ENCODE measurements at places on chromosomes 4 and X.

DNA sequence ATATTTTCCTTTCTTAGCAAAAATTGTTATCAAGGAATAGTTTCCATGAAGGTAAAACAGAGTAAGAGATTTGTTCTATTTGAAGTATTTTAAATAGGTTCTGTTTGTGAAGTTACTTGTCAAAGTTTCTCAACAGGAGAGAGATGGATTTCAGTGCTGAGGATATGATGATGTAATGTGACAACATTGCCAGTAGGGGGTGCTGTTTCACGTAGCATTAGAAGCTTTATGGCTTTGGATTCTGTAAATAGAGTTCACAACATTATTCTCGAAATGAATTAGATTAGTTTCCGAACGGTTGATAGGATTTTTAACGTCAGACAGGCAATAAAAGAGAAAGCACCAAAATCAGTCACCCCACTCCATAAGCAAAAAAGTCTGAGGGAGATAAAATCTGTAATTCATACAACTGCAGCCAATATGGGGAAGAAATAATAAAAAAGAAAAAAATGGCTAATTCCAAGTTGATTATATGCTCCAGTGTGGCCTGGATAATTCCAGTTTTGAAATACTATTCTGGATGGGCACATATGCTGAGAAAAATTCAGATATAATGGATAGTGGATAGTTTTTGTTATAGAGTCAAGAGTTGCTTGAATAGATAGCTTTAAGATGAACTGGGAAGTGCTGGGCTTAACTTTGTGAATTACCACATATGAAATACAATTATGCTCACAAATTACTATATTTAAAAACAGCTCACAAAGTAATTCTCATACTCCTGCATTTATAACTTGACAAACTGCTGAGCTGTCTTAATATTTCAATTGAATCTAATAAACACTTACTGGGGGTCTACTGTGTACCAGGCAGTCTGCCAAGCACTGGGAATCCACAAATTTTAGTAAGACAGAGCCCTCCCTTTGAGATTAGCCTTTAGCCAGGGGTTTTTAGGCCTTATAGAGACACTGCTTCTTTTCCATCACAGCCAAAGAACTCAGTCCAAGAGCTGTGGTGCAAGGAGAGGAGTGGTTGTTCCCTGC is 109.1 kb downstream of the GPAT3 start:
- peak; percentile 82 for DNase-seq

DNA sequence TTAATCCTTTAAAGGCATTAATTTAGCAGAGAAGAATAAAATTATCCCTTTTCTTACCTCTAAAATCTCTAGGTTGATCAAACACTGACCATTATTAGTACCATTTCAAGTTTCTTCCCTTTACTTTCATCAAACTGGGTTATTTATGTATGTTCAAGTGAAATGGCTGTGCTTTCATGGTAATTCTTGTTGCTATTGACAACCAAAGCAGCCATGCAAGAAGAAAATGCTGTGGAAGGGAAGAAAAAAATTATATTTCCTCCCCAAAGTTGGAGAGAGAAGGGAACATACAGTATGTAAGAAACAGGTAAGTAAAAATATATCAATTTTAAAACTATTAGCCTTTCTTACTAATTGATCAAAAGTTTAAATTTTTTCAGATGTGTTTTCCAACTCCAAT is 16.2 kb downstream of the NPNT start:
- DNase-seq, result no peak

DNA sequence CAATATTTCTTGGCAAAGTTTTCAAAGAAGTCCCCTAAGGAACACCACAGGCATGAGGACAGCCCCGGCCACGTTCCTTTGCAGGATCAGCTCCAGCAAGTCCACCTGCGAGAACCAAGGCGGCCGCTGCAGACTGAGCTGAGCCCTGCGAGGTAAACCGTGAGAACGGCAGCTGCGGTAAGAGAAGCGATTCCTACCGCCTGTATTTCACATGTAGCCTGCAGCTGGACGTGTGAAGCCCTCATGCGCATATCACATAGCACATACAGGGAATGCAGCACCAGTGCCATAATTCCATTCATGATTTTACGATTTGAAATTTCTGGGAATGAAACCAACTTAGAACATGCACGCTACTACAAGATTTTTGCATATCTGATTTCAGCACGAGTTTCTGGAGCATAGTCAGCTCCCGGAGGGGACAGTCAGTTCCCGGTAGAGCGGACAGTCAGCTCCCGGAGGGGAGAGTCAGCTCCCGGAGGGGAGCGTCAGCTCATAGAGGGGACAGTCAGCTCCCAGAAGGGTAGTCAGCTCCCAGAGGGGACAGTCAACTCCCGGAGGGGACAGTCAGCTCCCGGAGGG is 41.7 kb downstream of the FGFRL1 start:
- peak; percentile 51 for DNase-seq

- DNase-seq, result no peak
Measured at GRCh38 chr4:89331686-89332544, 24.3 kb upstream of the GPRIN3 start.

- DNase-seq, result peak; percentile 73
Measured at GRCh38 chr4:185682236-185682635, 129.8 kb downstream of the SORBS2 start.

GRCh38 chr4:6561706-6562371 is 13.2 kb upstream of the MAN2B2 start:
- no peak for DNase-seq

DNA sequence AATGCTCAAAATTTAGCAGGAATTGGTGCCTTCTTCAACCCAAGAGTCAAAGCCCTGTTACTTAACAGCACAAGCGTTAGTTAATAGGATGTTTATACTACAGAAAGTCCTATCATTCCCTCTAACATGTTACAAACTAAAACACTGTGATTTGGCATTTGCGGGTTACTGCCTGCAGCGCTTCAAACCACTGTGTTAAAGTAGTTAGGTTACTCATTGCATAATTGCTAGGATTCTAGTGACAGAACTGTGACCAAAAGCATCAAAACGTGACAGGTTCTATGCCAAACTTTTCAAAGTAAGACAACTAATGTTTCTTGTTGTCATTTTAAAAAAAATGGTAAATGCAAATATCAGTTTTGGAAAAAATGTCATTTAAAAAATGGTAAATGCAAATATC is 442.8 kb upstream of the ZFP42 start:
- DNase-seq, result no peak

DNA sequence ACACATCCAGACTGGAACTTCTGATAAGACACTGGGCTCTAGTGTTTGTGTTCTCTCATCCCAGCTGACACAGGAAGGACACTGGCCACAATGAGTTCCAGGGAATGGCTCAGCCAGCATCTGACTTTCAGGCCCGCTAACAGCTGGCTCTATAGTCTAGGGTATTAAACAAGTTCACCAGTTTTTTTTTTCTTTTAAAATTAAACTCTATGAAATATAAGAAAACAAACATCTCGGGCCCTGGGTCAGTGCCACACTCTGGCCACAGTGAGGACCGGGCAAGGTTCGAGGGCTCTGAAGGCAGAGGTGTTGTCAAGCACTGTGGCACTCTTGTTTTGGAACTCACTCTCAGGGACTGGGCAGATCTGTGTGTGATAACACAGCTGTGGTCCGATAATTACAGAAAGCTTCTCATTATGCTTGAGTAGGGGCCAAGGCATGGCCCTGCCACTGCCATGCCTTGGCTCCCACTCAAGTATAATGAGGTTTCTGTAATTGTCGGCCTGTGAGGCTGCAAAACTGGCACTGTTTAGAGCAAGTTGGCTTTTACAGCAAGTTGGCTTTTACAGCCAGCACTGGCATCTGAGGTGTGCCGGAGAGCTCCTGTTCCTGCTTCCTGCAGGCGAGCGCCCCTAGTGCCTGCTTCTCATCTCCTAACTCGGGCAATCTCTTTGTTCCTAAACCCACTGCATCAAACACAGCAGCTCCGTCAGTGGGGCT is 62.8 kb downstream of the PPP1R2C start:
- no peak for DNase-seq

DNA sequence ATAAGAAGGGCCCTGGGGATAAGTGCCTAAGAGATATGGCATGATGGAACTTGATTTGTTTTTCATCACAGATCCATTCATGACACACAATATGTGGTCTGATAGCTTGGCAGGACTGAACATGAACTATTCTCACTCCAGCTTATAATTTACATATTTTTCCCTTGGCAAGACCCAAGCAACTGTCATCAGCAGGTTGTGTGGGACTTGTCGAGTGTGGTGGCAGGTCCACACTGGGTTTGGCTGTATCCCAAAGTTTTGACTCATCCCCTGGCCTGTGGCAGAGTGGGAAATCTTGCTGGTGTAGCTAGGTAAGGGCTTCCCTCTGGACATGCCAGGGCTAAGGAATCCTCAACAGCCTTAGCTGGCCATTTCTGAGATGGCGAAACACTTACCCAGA is 81.0 kb upstream of the STIM2 start:
- DNase-seq, result peak; percentile 46
